ENCODE measurements at places on chromosomes 16 and 17. TPM values are rescaled to one million over a fixed set of nuclear protein-coding genes. Genes with fewer than 3 reads are reported as not detected.

- H3K27me3 ChIP-seq, result no peaks in the 10 kb centered on the region
- peaks cover 24% of the 10 kb centered on the region for H3K36me3 ChIP-seq
- peak overlapping the region; percentile 100 for H3K27ac ChIP-seq
- H3K4me1 ChIP-seq, result peaks cover 51% of the 10 kb centered on the region
- DNase-seq, result no peak
- H3K4me3 ChIP-seq, result peak overlapping the region; percentile 52
Observed at GRCh38 chr16:11781773-11782172, 15.3 kb downstream of the ZC3H7A start.

GRCh38 chr16:89192956-89193575 is 7.3 kb downstream of the SLC22A31 start:
- no peak overlapping the region for H3K4me3 ChIP-seq
- DNase-seq, result peak; percentile 74
- H3K27me3 ChIP-seq, result no peaks in the 10 kb centered on the region
- H3K4me1 ChIP-seq, result no peaks in the 10 kb centered on the region
- H3K27ac ChIP-seq, result no peak overlapping the region
- H3K36me3 ChIP-seq, result no peaks in the 10 kb centered on the region

- H3K27me3 ChIP-seq, result no peaks in the 10 kb centered on the region
- no peak overlapping the region for H3K27ac ChIP-seq
- peaks cover 43% of the 10 kb centered on the region for H3K36me3 ChIP-seq
Observed at GRCh38 chr16:1691276-1691675, 13.2 kb downstream of the JPT2 start.

- no peak overlapping the region for H3K4me3 ChIP-seq
- H3K4me1 ChIP-seq, result no peaks in the 10 kb centered on the region
- H3K27me3 ChIP-seq, result peaks cover 7% of the 10 kb centered on the region
- no peak overlapping the region for H3K27ac ChIP-seq
- peak; percentile 9 for DNase-seq
- H3K36me3 ChIP-seq, result no peaks in the 10 kb centered on the region
Observed at GRCh38 chr17:6286233-6286632, 148.7 kb downstream of the AIPL1 start.

DNA sequence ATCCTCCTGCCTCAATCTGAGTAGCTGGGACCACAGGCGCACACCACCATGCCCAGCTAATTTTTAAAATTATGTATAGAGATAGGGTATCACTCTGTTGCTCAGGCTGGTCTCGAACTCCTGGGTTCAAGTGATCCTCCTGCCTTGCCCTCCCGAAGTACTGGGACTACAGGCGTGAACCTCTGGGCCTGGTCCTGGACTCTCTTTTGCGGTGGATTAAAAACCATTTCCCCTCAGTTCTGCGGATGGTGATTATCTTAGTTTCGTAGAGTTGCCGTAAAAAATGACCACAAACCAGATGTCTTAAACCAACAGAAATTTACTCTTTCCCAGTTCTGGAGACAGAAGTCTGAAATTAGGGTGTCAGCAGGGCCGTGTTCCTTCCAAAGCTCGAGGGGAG is 28.8 kb downstream of the MGAT5B start:
- no peaks in the 10 kb centered on the region for H3K4me1 ChIP-seq
- no peak overlapping the region for H3K27ac ChIP-seq
- H3K27me3 ChIP-seq, result no peaks in the 10 kb centered on the region
- H3K4me3 ChIP-seq, result no peak overlapping the region
- no peaks in the 10 kb centered on the region for H3K36me3 ChIP-seq
- no peak for DNase-seq

DNA sequence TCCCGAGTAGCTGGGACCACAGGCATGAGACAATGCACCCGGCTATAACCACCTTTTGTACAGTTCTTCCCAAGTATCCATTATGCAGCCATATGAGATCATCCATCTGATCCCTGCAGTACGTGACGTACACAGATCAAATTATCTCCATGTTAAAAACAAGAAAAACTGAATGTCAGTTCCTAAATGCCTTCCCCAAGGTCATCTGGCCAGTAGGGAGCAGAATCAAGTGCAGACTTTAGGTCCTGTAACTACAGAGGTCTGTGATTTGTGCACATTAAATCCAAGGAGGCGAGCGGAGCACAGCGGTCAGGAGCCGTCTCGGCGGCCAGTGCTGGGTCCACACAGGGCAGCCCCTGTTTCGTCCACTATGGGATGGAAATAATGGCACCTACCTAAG is 23.7 kb downstream of the ZCCHC14 start:
- H3K27ac ChIP-seq, result no peak overlapping the region
- no peaks in the 10 kb centered on the region for H3K27me3 ChIP-seq
- no peak overlapping the region for H3K4me3 ChIP-seq
- H3K4me1 ChIP-seq, result peaks cover 35% of the 10 kb centered on the region
- H3K36me3 ChIP-seq, result no peaks in the 10 kb centered on the region
- no peak for DNase-seq

The SCIMP gene
- total RNA-seq, result not detected

DNA sequence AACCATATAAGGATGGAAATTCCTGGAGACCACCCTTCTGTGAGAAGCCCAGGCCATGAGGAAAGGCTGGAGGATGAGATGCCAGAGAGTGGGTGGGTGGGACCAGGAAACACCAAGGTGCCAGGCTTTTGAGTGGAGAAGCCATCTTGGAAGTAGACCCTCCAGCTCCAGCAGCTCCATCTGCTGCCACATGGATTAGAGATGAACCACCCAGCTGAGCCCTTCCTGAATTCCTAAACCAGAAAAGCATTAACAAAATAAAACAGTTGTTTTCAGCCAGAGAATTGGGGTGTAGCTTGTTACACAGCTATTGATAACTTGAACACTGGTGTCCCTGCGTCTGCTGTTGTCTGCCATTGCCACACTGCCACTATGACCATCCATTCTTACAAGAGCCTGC is 6.3 kb upstream of the TMEM114 start:
- H3K27ac ChIP-seq, result no peak overlapping the region
- H3K36me3 ChIP-seq, result no peaks in the 10 kb centered on the region
- DNase-seq, result no peak

- no peak for DNase-seq
- no peak overlapping the region for H3K27ac ChIP-seq
- no peak overlapping the region for H3K4me3 ChIP-seq
- H3K36me3 ChIP-seq, result no peaks in the 10 kb centered on the region
- peaks cover 8% of the 10 kb centered on the region for H3K27me3 ChIP-seq
Observed at GRCh38 chr16:74224828-74225612, 71.6 kb upstream of the PSMD7 start.

- H3K27me3 ChIP-seq, result no peaks in the 10 kb centered on the region
- no peaks in the 10 kb centered on the region for H3K36me3 ChIP-seq
- no peak overlapping the region for H3K27ac ChIP-seq
- no peaks in the 10 kb centered on the region for H3K4me1 ChIP-seq
Observed at GRCh38 chr17:71494062-71494855, 626.6 kb upstream of the SOX9 start.

GRCh38 chr16:66093191-66093590 is 273.3 kb upstream of the CDH5 start:
- no peaks in the 10 kb centered on the region for H3K36me3 ChIP-seq
- H3K27me3 ChIP-seq, result peaks cover 2% of the 10 kb centered on the region
- DNase-seq, result no peak

The KDM6B gene
- 49.6 TPM for total RNA-seq

GRCh38 chr16:24972608-24973220 is 42.5 kb downstream of the ARHGAP17 start:
- peaks cover 45% of the 10 kb centered on the region for H3K36me3 ChIP-seq
- no peaks in the 10 kb centered on the region for H3K27me3 ChIP-seq
- no peak overlapping the region for H3K4me3 ChIP-seq
- no peak overlapping the region for H3K27ac ChIP-seq

DNA sequence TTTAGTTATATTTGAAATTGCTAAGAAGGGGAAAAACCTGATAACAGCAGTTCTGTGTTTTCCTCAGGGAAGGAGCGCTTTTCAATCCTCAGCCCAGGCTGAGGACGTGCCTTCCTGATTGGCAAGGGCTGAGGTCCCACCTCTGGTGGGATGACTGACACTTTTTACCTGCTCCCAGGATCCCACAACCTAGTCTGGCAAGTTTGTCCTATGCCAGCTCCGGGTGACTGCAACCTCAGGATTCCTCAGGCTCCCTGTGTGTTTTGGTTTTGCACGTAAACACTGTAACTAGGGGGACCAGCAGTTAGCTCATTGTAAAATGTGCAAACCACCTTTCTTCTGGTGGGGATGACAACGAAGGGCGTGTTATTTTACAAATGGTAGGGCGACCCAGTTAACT is 7.5 kb downstream of the MARCHF10 start:
- H3K27me3 ChIP-seq, result peaks cover 43% of the 10 kb centered on the region
- no peak overlapping the region for H3K4me3 ChIP-seq
- no peak for DNase-seq

DNA sequence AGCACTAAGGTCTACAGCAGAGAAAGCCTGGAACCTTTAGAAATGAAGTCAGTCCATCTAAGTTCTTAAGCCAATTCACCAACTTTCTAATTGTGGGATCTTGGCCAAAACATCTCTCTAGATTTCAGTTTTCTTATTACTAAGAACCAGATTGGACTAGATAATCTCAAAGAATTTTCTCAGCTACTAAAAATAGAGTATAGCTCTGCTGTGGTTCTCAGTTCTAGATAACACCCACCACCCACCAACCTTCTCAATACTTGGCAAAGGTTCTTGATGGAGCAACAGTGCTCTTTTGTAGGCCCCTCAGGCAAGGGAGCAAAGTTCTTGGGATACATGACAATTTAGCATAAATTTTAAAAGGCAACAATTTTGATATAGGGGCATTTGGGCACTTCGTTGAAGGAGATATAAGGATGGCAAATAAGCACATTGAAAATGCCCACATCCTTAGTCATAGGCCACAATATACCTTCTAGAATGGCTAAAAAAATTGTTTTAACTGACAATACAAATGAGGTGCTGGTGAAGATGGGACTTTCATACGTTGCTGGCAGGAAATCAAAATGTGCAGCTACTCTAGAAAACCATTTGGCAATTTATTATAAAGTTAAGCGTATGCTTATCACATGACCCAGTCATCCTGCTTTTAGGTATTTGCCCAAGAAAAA is 74.4 kb upstream of the TMEM132E start:
- no peaks in the 10 kb centered on the region for H3K4me1 ChIP-seq
- no peak for DNase-seq
- no peak overlapping the region for H3K4me3 ChIP-seq

DNA sequence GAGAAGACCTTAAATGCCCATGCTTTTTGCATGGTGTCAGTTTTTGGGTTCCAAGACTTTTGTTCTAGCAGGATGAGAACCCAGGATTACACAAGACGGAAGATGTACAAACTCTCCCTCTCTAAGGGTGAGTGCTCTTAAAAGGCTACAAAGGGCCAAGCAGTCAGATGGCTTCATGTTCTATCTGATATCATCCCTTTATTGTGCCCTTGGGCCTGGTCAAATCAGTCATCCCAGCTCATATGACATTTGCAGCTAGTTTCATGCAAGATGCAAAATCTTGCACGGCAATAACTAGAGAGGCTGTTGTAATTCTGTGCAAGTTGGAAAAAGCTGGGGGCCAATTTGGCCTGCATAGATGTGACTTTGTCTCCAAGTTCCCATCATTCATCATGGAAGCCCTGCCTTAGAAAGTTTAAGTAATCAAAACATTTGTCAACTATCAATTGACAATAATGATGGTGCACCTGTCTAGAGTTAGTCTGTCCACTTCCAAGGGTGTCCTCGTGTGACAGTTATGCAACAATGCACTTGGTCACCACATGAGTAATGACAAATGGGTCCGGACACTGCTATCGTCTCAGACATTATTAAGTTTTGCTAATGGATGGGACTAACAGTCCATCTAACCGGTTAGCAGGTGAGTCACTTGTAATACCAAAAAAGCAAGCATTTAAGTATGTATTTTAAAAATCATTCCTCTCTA is 58.6 kb upstream of the ZFHX3 start:
- no peaks in the 10 kb centered on the region for H3K36me3 ChIP-seq
- H3K4me3 ChIP-seq, result no peak overlapping the region
- no peaks in the 10 kb centered on the region for H3K27me3 ChIP-seq
- no peaks in the 10 kb centered on the region for H3K4me1 ChIP-seq
- no peak overlapping the region for H3K27ac ChIP-seq

GRCh38 chr17:71933306-71933705 is 187.5 kb upstream of the SOX9 start:
- H3K27ac ChIP-seq, result no peak overlapping the region
- no peak for DNase-seq
- H3K4me1 ChIP-seq, result no peaks in the 10 kb centered on the region
- no peaks in the 10 kb centered on the region for H3K27me3 ChIP-seq

DNA sequence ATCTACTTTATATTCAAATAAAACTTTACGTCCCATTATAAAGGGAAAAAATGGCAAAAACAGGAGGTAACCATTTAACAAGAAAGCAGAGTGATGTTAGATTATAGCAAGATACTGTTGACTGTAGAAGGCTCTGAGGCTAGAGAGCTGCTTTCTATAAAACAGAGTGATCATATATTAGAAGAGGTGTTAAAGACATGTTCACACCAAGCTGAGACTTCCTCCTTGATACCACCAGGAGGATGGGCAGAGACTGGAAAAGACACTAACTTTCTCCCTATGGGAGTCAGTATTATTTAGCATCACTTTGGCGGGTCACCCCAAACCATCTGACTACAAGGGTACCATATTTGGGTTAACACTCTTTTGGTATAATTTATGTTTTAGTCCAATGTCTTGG is 687 bp upstream of the CIITA start:
- DNase-seq, result no peak
- H3K36me3 ChIP-seq, result no peaks in the 10 kb centered on the region
- peaks cover 69% of the 10 kb centered on the region for H3K4me1 ChIP-seq
- H3K4me3 ChIP-seq, result no peak overlapping the region

The ZFP90 gene
- total RNA-seq, result 40.2 TPM

The WDR45B gene
- total RNA-seq, result 42.8 TPM

The KRTAP3-1 gene
- not detected for total RNA-seq

DNA sequence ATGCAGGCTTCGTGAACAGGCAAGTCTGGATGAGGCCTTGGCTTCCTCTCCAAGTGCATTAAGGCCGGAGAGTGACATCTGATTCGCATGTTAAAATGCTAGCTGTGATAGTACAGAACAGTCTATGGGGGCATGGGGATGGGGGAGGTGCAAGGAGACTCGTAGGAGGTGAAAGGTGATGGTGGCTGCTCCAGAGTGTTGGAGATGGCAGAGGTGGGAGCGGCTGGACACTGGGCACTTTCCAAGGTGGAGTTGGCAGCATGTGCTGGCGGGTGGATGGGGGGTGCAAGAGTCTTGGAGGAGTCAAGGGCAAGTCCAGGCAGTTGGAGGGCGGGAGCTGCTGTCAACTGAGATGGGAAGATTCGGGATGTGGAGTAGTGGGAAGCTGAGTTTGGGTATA is 350.9 kb upstream of the TNRC6C start:
- no peak for DNase-seq
- peaks cover 25% of the 10 kb centered on the region for H3K4me1 ChIP-seq
- H3K27ac ChIP-seq, result no peak overlapping the region
- no peaks in the 10 kb centered on the region for H3K27me3 ChIP-seq
- H3K4me3 ChIP-seq, result no peak overlapping the region
- no peaks in the 10 kb centered on the region for H3K36me3 ChIP-seq

- H3K36me3 ChIP-seq, result no peaks in the 10 kb centered on the region
- DNase-seq, result peak; percentile 73
- no peak overlapping the region for H3K27ac ChIP-seq
- H3K27me3 ChIP-seq, result peaks cover 3% of the 10 kb centered on the region
- peaks cover 7% of the 10 kb centered on the region for H3K4me1 ChIP-seq
Observed at GRCh38 chr17:76816590-76817135, 51.5 kb upstream of the MGAT5B start.

The EFCAB13 gene
- total RNA-seq, result 7.8 TPM

Measured in activated CD4-positive, alpha-beta memory T cell treated with anti-CD3 and anti-CD28 coated beads for 36 hours (primary cell).